ENCODE measurements at places on chromosomes 11 and 22.
A peak's percentile ranks its signal among the peaks of the same experiment; 100 is the strongest.

DNA sequence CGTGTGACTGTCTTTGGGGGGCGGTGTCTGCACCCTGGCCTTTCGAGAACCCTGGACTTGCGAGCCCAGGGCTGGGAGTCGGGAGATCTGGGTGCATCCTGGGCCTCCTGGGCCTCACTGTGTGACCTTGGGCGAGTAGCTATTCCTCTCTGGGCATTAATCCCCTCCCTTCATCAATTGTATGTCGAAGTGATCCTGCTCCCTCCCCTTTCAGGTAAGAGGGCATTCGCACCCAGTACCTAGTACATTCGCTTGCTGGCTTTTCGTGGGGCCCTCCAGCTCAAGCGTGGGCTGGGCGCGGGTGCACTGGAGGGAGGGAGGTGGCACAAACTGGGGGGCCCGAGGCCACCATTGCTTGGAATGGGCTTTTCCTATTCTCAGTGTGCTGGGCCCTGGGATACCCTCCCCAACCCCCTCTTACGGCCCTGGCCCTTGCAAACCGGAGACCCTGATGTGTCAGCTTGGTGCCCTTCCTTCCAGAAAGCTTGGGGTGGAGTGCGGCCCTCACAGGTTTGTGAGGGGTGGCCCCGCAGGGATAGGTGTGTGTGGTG is 530 bp downstream of the USP35 start:
- DNase-seq: no peak

GRCh38 chr11:125390946-125391345 is 105.1 kb downstream of the FEZ1 start:
- peak; percentile 57 for DNase-seq

- DNase-seq: no peak
Measured at GRCh38 chr22:22368516-22368915, 123.9 kb downstream of the VPREB1 start.

GRCh38 chr11:68976095-68976494 is 4.7 kb downstream of the MRGPRD start:
- DNase-seq: no peak

GRCh38 chr22:49297871-49298721 is 529.6 kb downstream of the BRD1 start:
- DNase-seq: no peak

DNA sequence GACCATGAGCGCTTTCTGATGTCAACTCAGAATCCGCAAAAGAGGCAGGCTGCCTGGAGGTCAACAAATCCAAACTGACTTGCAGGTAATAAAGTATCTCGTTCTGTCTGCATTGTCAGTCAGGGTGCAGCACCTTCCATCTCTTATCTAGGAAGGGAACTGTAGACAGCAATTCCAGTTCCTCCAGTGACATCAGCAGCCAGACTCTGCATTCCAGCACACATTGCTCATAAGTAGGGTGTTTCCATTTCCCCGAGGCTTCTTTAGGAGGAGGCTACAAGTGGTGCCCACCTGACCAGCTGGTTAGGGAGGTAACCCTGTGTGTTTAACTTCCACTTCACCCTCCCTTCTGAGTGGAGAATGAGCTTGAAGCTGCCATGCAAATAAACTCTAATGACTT is 53.3 kb downstream of the NTM start:
- no peak for DNase-seq

GRCh38 chr11:3195251-3196160 is 23.1 kb downstream of the MRGPRG start:
- no peak for DNase-seq

GRCh38 chr11:35007277-35007676 is 90.9 kb downstream of the PDHX start:
- no peak for DNase-seq

DNA sequence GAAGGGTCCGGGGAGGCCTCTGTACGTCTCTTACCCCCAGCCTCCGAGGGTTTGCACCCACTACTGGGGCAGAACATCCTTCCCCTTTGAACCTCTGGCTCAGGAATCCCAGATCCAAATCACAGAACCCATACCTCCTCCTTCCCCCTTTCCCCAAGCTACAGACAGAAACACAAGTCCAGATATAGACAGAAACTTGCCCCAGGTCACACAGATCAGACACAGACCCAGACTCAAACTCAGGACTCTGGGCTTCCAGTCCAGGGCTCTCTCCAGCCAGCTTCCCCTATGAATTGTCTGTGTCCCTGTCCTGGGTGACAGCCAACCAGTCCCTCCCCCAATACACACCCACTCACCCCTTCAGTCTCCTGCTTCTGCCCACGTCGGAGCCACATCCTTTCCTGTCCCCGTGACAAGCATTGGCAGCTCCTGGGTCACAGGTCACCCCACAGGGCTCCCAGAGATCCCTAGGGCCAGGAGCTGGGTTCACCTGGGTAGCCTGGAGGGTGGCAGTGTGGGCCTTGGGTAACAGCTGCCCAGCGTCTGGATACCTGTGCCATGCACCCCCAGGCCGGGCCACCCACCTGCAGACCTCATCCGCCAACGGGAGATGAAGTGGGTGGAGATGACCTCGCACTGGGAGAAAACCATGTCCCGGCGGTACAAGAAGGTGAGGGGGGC is 772 bp downstream of the TBC1D10C start:
- no peak for DNase-seq

- DNase-seq: no peak
Measured at GRCh38 chr11:11580012-11580411, 41.8 kb downstream of the GALNT18 start.

DNA sequence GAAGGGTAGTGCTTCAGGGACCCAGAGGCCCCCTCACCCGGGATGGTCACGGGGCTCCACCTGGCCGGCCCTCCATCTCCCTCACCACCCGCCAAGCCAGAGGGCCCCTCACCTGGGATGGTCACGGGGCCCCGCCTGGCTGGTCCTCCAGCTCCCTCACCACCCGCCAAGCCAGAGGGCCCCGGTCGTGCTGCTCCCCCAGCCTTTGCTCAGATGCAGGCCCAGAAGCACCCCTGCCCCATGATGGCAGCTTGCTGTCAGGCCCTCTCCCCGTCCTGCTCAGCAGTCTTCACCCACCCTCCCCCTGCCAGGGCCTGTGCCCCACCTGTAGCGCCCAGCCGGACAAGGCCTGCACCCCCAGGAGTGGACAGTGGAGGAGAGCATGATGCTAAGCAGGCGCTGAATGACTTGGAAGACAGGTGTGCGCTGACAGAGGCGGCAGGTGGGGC is 7.3 kb downstream of the DENND6B start:
- no peak for DNase-seq

- DNase-seq: no peak
Measured at GRCh38 chr22:36860821-36861659, at the start of gene NCF4. Gene NCF4 (plus strand): TSS chr22:36861006. CDS start chr22:36861172, 166 bp downstream.

All from astrocyte of the cerebellum (primary cell).